Stimulated activated CD8-positive, alpha-beta memory T cell treated with anti-CD3 and anti-CD28 coated beads, Interleukin-4, amount 100 ng/mL, for 1 hour (primary cell): ENCODE measurements at places on chromosomes 4 and X.

- DNase-seq = no peak
These were observed 159.3 kb upstream of the GALNT7 start for GRCh38 chr4:173009129-173009823.

GRCh38 chr4:26992657-26993361 is 132.2 kb downstream of the STIM2 start:
- no peak for DNase-seq

- no peak for DNase-seq
These were observed 56.4 kb upstream of the DDX60 start for GRCh38 chr4:168374772-168375523.

- DNase-seq = no peak
These were observed 330.3 kb upstream of the EPHA5 start for GRCh38 chr4:66000510-66001117.

- no peak for DNase-seq
These were observed 3.2 kb downstream of the KLHL2 start for GRCh38 chr4:165210566-165210965.

DNA sequence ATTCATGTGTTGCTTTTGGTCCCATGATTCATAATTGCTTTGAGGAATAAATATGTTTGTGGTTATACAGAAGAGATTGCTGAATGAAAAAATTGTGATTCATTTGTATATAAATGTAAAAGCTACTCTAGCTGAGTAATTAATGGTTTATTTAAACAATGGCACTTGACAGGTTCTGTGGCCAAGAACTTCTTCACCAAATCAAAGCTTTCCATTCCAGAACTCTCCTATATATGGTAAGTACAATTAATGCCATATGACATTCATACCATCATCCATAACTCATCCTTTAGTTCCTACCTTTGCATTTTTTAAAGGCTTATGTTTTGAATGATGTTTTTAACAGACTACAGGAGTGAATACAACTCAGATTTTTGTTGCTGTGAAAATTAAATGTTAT is 105.8 kb downstream of the REPS2 start:
- DNase-seq = no peak

- DNase-seq = no peak
These were observed 13.6 kb downstream of the CHST7 start for GRCh38 chrX:46587158-46587557.

DNA sequence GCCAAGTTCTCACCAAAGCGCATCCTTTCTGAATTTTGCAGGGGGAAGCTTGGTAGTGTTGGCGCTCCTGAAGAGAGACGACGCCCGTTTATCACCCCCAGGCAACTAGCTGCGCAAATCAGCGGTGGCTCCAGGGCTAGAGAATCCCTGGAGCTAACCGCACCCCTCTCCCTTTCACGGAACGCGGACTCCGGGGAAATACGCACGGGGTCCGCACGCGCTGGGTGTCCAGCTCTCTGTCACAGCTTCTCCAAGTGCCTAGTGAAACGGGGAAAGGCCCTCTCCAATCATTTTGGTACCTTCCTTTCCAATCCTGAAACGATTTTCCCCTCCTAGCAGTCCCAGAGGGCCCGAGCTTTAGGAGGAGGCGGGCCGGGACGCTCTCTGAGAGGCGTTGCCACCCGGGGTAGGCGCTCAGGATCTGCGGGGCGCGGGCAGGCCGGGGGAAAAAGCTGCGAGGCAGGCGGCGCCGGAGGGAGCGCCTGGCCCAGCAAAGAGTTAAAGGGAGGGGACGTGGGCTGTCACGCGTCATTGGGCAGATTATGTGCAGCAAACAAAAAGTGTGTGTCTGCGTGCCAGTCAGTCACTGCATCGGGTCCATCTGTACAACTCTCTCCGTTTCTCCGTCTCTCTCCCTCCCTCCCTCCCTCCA is at the start of gene PRDM8:
TSS of gene PRDM8 (plus strand) at position 582 of the 652 bp plus-strand sequence. CDS start 2,578 bp downstream, outside the sequence.
- no peak for DNase-seq

- DNase-seq = no peak
These were observed 242.3 kb downstream of the GALNTL6 start for GRCh38 chr4:172055498-172055897.

DNA sequence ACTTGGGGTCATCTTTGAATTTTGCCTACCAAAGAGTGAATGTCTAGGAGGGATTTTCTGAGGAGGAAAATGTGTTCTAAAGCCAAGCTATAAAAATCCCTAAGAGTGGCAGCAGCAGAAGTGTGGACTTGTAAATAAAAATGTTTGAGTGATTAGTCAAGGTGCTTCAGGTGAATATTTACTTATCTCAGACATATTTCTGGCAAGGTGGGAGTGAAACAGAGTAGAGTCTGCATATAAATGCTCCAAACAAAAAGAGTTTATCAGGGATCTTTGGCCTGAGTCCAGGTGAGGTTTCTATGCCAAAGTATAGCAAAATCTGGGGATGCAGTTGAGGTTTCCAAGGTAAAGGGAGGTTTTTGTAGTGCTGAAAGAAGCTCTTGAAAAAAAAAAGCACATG is 19.7 kb downstream of the CYSLTR1 start:
- no peak for DNase-seq

- DNase-seq = no peak
These were observed 43.3 kb downstream of the HOPX start for GRCh38 chr4:56637791-56638190.

- no peak for DNase-seq
These were observed 87.7 kb upstream of the MAGEA4 start for GRCh38 chrX:151825007-151825406.

GRCh38 chrX:42967681-42968300 is 189.8 kb upstream of the PPP1R2C start:
- DNase-seq = no peak

- DNase-seq = no peak
These were observed 43.2 kb upstream of the NEIL3 start for GRCh38 chr4:177266506-177266905.

DNA sequence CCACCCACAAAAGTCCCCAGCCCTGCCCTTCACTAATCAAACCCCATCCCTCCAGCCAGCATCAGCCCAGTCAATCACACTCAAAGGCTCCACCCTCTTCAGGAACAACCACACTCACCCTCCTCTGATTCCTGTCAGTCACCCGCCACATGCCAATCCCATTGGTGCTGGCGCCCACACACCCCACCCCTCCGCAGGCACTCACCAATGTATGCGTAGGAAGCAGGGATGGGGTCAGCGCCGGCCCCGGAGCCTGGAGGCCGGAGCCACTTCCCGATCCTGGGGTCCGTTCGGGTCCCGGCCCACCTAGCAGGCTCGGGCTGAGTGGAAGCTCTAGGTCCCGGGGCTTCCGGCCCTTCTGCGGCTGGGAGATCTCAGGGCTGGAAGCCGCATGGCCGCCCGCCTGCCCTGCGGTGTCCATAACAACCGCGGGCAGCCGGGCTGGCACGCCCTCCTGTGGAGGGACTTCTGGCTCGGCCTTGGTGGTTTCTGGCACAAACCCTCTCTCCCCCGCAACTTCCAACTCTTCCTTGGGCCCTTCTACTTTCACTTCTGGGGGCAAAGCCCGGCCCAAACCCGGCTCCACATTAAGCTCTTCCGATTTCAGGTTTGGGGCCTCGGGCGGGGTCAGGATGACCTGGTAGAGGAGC is 7.9 kb upstream of the CFP start:
- DNase-seq = no peak

DNA sequence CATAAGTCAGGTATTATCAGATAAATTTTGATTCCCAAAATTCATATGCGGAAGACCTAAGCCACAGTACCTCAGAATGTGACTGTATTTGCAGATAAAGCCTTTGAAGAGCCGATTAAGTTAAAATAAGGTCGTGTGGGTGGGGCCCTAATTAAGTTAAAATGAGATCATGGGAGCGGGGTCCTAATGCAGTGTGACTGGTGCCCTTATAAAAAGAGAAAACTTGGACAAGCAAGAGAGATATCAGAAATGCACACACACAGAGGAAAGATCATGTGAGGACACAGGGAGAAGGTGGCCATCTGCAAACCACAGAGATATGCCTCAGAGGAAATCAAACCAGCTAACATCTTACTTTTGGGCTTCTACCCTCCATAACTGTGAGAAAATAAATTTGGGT is 236.1 kb downstream of the FBXO8 start:
- no peak for DNase-seq

DNA sequence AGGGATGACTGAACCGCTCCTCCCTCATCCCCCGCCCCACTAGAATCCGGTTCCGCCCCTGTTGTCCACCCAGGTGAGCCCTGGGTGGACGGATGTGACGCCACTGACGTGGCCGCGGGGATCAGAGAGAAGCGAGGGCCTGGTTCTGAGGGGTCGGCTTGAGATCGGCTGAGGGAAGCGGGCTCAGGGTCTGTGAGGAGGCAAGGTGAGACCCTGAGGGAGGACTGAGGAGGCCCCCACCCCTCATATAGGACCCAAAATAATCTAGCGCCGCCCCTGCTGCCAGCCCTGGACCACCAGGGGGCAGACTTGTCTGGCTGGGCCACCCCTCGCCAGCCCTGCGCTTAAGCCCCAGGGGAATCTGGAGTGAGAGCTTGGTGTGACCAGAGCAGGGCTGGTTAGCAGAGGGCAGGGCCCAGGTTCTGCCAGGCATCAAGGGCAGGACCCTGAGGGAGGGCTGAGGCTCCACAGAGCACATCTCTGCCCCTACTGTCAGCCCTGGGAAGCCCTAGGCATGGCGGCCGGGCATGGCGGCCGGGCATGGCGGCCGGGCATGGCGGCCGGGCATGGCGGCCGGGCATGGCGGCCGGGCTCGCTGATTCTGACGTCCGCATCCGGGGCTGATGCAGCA is at the start of gene MAGEA8:
TSS of gene MAGEA8 (plus strand) at position 103 of the 631 bp plus-strand sequence. CDS start 3,090 bp downstream, outside the sequence.
- DNase-seq = no peak
